Thymus (tissue), 14 donors: ENCODE measurements at places on chromosomes 3 and 15. TPM values are rescaled to one million over a fixed set of nuclear protein-coding genes. Genes with fewer than 3 reads are reported as not detected.

The ARRDC4 gene
- 6.2 TPM for total RNA-seq

- H3K36me3 ChIP-seq: no peaks in the 10 kb centered on the region
- H3K4me3 ChIP-seq: no peak overlapping the region
- DNase-seq: no peak
- no peak overlapping the region for H3K27ac ChIP-seq
- no peaks in the 10 kb centered on the region for H3K27me3 ChIP-seq
Observed at GRCh38 chr3:134126153-134126552, 96.4 kb upstream of the SLCO2A1 start.

The MLF1 gene
- total RNA-seq: 2.5 TPM

GRCh38 chr3:144424606-144425005, 453.0 kb downstream of the DIPK2A start:
- H3K4me1 ChIP-seq: no peaks in the 10 kb centered on the region
- no peak for DNase-seq
- no peaks in the 10 kb centered on the region for H3K27me3 ChIP-seq
- no peak overlapping the region for H3K27ac ChIP-seq
- no peak overlapping the region for H3K4me3 ChIP-seq

The GUCA1C gene
- total RNA-seq: not detected

The GOLGA8G gene
- under 0.01 TPM for total RNA-seq

DNA sequence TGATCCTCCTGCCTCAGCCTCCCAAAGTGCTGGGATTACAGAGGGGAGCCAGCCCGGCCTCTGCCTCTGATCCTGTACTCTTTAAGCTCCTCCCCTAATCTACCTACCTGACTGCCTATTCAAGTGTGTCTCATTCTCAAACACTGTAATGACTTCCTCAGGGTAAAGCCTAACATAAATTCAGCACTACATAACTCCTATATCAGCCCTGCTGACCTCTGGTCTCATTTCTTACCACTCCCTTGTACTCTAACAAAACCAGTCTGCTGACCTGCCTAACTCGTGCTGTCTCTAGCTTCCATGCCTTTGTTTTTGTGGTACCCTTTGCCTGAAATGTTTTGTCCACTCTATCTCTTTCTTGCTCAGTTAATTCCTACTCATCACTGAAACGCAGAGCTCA, 172.1 kb upstream of the IL12A start:
- no peaks in the 10 kb centered on the region for H3K27me3 ChIP-seq
- no peaks in the 10 kb centered on the region for H3K36me3 ChIP-seq
- no peak for DNase-seq

- no peaks in the 10 kb centered on the region for H3K27me3 ChIP-seq
- DNase-seq: no peak
- H3K4me1 ChIP-seq: no peaks in the 10 kb centered on the region
- H3K27ac ChIP-seq: no peak overlapping the region
Observed at GRCh38 chr3:159380891-159381290, 579.0 kb downstream of the MFSD1 start.

DNA sequence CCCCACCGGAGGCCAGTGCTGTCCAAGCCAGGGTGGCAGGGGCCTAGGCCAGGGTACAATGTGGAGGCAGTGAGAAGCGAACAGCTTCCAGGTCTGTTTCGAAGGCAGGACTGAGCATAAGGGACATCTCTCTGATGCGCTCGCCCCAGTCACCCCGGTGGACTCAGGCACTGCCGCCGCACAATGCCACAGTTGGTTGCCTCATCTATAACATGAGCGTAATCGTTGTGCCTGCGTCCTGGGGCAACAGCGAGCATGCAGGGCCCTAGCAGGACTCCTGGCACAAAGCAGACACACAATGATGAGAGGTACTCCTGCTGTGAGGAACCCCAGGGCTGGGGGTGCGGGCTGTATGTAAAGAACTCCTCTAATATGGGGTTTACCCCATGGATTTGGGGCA, 14.1 kb downstream of the HRH1 start:
- no peak overlapping the region for H3K4me3 ChIP-seq
- H3K27ac ChIP-seq: no peak overlapping the region
- H3K27me3 ChIP-seq: no peaks in the 10 kb centered on the region
- no peak for DNase-seq
- H3K4me1 ChIP-seq: no peaks in the 10 kb centered on the region

The TGFBR2 gene
- total RNA-seq: 41.0 TPM

GRCh38 chr3:36065321-36065720, 315.0 kb upstream of the STAC start:
- no peaks in the 10 kb centered on the region for H3K36me3 ChIP-seq

DNA sequence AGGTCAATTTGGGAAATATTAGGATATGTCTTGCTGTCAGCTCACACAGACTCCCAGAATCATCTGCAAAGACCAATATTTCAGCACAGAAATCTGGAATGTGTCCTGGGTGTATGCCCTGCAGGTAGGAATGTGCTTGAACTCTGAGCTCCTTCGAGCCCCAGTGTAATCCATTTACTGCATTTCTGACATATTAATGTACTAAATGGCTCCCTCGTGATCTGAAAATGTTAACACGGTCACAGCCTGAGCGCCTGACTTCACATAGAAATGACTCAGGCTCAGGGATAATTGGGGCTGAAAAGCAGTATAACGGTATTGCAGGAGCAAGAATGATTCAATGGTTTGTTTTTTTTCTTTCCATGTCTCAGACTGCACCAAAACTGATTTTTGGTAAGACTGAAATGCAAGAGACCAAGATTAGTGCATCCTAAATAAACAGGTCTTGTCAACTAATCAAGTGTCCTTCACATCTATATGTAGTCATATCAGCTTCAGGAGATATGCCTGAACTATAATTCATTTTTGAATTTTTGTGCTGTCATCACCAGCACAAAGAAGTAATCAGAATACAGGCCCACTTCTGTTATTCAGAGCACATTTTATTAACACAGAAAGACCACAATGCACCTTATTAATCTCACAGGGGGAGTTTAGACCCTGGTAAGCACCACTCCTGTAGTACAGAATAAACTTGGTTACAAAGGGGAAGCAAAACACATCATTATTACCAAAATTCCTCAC, 49.8 kb downstream of the DCLK3 start:
- DNase-seq: no peak
- H3K27me3 ChIP-seq: no peaks in the 10 kb centered on the region
- H3K27ac ChIP-seq: no peak overlapping the region
- H3K36me3 ChIP-seq: no peaks in the 10 kb centered on the region

GRCh38 chr15:88989578-88989977, 76.4 kb upstream of the MFGE8 start:
- H3K27me3 ChIP-seq: no peaks in the 10 kb centered on the region
- H3K36me3 ChIP-seq: no peaks in the 10 kb centered on the region
- no peaks in the 10 kb centered on the region for H3K4me1 ChIP-seq
- no peak overlapping the region for H3K27ac ChIP-seq
- H3K4me3 ChIP-seq: no peak overlapping the region
- DNase-seq: no peak

The SLC24A5 gene
- 0.05 TPM for total RNA-seq

DNA sequence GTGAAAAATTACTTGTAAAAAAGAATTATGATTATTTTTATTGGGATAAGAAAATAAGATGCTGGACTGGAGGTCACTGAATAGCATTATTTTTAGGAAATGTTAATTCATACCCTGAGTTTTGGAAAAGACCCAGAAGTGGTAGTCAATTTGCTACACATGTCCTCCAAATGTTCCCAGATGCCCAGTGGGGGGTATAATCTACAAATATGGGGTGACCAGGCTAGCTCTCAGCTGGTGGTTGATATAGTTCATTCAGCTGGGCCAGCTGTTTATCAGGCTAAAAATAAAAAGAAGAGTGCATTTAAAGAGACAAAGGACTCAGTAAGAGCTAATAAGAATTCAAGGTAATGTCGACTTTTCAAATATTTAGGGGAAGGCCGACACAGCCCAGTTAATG, 402.0 kb upstream of the GOLIM4 start:
- no peaks in the 10 kb centered on the region for H3K4me1 ChIP-seq
- no peak for DNase-seq
- H3K36me3 ChIP-seq: no peaks in the 10 kb centered on the region
- no peak overlapping the region for H3K4me3 ChIP-seq
- H3K27me3 ChIP-seq: no peaks in the 10 kb centered on the region
- no peak overlapping the region for H3K27ac ChIP-seq

- no peaks in the 10 kb centered on the region for H3K27me3 ChIP-seq
- no peaks in the 10 kb centered on the region for H3K36me3 ChIP-seq
- no peaks in the 10 kb centered on the region for H3K4me1 ChIP-seq
- H3K27ac ChIP-seq: no peak overlapping the region
Observed at GRCh38 chr3:159555205-159555604, 433.4 kb upstream of the IL12A start.

The SAXO2 gene
- total RNA-seq: 0.80 TPM

DNA sequence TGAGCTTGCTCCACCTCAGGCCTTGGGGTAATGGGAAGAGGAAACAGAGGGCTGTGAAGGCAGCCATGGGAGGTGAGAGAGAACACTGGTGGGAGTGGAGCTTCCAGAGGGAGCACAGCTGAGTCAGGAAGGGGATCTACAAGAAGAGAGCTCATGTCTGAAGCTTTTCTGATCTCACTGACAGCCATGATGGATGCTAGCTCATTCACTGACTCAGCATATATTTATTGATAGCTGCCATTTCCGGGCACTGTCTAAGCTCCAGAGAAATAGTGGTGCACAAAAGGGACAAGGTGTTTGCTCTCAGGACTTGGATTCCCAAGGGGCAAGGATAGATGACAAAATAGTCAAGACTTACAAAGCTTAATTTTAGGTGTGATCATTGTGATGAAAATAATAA, 218.8 kb downstream of the CLSTN2 start:
- H3K4me3 ChIP-seq: no peak overlapping the region
- no peak overlapping the region for H3K27ac ChIP-seq
- DNase-seq: no peak
- no peaks in the 10 kb centered on the region for H3K4me1 ChIP-seq

The PPP1R14D gene
- 0.14 TPM for total RNA-seq

GRCh38 chr3:6560259-6560658, 300.7 kb upstream of the GRM7 start:
- H3K4me3 ChIP-seq: no peak overlapping the region
- no peaks in the 10 kb centered on the region for H3K4me1 ChIP-seq
- no peak for DNase-seq
- no peaks in the 10 kb centered on the region for H3K27me3 ChIP-seq

DNA sequence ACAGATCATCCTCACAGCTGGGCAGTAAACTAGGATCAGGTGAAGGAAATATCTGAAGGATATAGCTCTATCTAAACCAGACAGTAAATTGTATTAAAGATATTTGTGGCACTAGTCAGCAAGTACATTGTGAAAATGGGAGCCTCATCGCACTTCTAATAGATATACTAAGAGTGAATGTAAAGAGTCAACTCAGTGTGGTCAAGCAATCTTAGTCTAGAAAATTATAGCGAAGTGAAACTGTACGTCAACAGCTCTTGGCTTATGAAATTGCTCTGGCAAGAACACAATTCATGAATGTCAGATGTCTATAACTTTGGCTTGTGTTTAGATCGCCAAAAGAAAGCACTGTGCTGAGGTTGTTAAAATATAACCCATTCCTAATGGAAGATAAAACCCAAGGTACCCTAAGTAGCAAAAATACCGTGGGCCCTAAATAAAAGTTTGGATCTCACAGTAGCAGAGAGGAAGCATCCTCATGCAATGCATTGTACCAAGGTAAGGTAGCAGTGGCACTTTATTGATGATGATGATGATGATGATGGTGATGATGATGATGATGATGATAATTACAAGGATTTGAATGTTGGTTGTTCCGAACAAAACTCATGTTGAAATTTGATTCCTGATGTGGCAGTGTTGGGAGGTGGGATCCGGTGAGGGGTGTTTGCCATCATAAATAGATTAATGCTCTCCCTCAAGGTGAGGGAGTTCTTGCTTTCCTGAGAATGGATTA, 228.5 kb downstream of the UNC13C start:
- H3K27me3 ChIP-seq: no peaks in the 10 kb centered on the region
- no peaks in the 10 kb centered on the region for H3K4me1 ChIP-seq
- no peak overlapping the region for H3K4me3 ChIP-seq
- no peaks in the 10 kb centered on the region for H3K36me3 ChIP-seq

- no peaks in the 10 kb centered on the region for H3K36me3 ChIP-seq
- H3K27me3 ChIP-seq: no peaks in the 10 kb centered on the region
- no peak overlapping the region for H3K4me3 ChIP-seq
- no peak for DNase-seq
Observed at GRCh38 chr3:187961366-187961765, 192.6 kb upstream of the LPP start.

The NDUFAF3 gene
- total RNA-seq: 71.7 TPM

DNA sequence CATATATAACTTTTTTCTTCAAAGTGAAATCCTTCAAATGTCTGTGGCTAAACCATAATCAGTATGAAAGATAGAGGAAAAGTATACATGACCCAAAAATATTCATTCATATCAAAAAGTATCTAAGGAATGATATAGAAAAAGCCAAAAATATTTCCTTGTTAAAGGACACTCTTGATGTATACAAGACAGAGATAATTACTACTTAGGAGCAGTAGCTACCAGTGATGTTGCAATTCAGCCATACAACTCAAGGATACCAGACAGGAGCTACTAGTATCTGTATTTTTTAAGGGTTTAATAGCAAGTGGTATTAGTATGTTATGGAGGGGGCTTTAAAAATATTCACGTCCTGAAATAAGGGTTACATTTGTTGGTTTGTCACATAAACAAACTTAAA, 37.0 kb downstream of the FBXL22 start:
- no peaks in the 10 kb centered on the region for H3K27me3 ChIP-seq
- no peaks in the 10 kb centered on the region for H3K4me1 ChIP-seq
- no peak overlapping the region for H3K4me3 ChIP-seq
- H3K27ac ChIP-seq: no peak overlapping the region

DNA sequence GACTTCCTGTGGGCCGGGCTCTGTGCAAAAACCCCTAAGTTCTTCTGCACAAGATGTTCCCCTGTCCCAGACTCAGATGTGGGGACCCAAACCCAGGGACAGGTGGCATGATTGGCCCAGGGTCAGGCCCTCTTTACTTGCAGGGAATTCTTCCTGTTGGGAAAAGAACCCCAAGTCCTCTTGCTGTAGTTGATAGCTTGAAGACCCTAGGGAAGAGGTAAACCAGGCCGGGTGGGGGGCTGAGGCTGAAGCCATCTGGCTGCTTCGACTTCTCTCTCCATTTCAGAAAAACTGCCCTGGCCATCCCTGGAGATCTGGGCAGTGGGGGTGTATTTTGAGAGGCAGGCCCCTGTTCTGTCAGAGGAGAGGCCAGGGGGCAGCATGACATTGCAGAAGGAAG, 23.5 kb downstream of the SSUH2 start:
- H3K4me1 ChIP-seq: no peaks in the 10 kb centered on the region
- H3K27ac ChIP-seq: no peak overlapping the region
- H3K4me3 ChIP-seq: no peak overlapping the region

GRCh38 chr3:171636666-171637065, 173.6 kb downstream of the PLD1 start:
- no peak for DNase-seq
- no peaks in the 10 kb centered on the region for H3K36me3 ChIP-seq
- H3K27me3 ChIP-seq: no peaks in the 10 kb centered on the region
- H3K27ac ChIP-seq: no peak overlapping the region
- H3K4me3 ChIP-seq: no peak overlapping the region

GRCh38 chr3:14295801-14296200, 106.6 kb upstream of the SLC6A6 start:
- H3K36me3 ChIP-seq: no peaks in the 10 kb centered on the region
- peaks cover 7% of the 10 kb centered on the region for H3K4me1 ChIP-seq
- H3K4me3 ChIP-seq: no peak overlapping the region
- DNase-seq: no peak
- H3K27ac ChIP-seq: no peak overlapping the region
- H3K27me3 ChIP-seq: no peaks in the 10 kb centered on the region

GRCh38 chr15:39497016-39497758, 83.7 kb upstream of the THBS1 start:
- H3K27me3 ChIP-seq: no peaks in the 10 kb centered on the region
- H3K27ac ChIP-seq: peak overlapping the region; percentile 4
- no peak overlapping the region for H3K4me3 ChIP-seq
- H3K36me3 ChIP-seq: no peaks in the 10 kb centered on the region
